GM13977 (cell line): ENCODE measurements at places on chromosomes 5 and 9.

GRCh38 chr5:55021410-55021809 lies 2.6 kb upstream of the GZMK start:
- DNase-seq = no peak

DNA sequence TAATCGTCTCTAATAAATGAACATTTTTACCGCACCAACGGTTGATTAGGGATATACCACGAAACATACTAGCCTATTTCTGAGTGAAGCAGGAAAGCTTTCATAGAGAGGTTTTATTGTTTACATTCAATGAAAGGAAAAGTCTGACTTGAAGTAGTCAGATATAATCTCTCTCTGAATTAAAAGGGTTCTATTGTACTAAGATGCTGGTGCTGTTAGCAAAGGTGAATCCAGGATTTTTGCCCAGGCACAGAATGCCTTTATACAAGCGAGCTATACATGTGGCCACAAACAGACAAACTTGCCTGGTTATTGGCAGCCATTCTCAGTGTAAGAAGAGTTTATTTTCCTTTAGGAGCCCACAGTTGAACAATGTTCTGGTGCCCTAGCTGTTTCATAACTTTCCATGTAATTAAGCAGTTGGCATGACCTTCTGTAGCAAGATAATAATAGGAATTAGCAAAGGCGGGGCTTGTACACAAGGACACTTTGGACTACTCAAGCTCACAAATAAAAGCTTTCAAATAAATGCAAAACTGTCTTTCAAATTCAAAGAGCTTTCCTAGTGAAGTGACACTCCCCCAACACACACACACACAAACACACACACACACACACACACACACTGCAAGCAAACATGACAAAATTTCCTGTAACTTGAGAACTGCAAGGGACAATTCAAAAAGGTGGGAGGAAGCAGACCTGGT lies 198.7 kb upstream of the MAP3K1 start:
- no peak for DNase-seq

DNA sequence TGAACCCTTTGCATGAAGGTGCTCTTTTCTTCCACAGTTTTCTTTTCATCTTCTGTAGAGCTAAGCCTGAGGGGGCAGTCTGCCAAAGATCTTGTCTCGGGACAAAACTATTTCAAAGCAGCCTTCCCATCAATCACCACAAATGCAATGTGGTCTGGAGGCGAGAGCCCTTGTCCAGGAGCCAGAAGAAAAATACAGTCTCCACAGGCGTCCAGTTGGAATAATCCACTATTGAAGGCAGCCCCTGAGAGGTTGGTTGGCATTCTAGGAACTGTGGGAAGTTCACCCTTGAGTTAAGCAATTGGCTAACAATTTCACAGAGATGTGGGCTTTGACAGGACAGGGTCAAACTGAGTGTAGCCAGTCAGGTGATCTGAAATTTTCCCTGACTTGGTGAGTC lies 72.0 kb downstream of the SEMA6A start:
- DNase-seq = no peak

- DNase-seq = no peak
Measured at GRCh38 chr5:142925795-142926194, 155.6 kb downstream of the ARHGAP26 start.
